H54 (cell line): ENCODE measurements at places on chromosomes 3 and 15.
A peak's percentile ranks its signal among the peaks of the same experiment; 100 is the strongest.

DNA sequence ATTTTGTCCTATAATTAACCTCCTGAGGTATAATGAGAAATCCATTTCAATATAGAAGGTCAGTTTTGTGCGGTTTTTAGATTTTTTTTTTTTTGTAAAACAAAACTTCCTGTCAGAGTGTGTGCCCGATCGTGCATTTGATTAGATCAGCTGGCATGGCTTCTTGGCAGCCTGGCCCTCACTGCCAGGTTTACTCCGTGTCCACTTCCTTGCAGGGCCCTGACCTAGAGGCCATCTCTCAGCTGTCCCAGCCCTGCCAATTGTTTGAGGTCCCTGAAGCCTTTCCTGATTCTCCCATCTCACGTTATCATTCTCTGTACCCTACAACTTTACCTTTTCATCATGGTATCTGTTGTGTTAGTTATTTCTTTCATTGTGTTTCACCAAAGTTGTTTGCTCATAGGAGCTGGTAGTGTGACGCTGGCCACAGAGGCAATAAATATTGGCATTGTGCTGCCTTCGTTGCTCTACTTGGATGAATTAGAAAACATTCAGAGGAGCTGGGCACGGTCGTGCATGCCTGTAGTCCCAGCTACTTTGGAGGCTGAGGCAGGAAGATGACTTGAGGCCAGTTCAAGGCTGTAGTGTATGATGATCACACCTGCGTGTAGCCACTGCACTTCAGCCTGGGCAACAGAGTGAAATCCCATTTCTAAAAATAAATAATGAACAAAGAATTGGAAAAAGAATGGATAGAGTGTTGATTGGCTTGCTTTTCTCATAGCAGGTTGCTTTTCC lies 202.0 kb downstream of the GHSR start:
- no peak for DNase-seq

- no peak for DNase-seq
Observed at GRCh38 chr3:13214847-13215472, 141.7 kb upstream of the IQSEC1 start.

DNA sequence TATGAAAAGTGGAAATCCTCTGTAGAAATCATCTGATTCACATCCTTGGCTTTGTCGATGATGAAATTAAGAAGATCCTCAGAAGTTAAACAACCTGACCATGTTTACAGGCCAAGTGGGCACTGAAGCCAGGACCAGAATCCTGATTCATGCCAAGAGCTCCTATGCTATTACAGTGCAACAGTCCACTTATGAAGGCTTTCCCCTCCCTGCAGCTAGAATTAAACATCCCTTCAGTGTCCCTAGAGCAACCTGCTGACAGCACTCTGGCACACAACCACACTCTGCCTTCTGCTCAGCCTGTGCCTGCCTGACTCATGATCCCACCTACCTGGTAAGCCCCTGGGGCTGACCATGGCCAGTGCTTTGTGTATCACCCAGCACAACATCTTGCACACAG lies 33.8 kb downstream of the TXNRD3 start:
- peak; percentile 6 for DNase-seq

- no peak for DNase-seq
Observed at GRCh38 chr3:170469151-170470062, 50.7 kb downstream of the CLDN11 start.

DNA sequence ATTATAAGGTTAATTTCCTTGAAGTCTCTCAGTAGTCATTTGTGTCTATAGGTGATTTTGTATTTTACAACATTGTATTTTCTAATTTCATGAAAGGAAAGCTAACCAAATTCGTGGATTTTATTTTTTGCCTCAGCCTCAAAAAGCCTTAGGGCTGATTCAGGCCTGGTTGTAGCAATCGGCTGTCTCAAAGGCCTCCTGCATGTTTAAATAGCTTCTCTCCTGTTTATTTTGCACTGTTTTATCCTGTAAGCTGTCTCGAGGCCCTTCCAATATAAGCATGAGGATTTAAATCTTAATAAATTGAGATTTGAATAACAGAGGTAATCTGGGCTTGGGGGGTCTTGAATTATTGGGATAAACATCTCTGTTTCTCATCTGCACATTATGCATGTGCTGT lies 51.7 kb upstream of the ICE2 start:
- DNase-seq: no peak

DNA sequence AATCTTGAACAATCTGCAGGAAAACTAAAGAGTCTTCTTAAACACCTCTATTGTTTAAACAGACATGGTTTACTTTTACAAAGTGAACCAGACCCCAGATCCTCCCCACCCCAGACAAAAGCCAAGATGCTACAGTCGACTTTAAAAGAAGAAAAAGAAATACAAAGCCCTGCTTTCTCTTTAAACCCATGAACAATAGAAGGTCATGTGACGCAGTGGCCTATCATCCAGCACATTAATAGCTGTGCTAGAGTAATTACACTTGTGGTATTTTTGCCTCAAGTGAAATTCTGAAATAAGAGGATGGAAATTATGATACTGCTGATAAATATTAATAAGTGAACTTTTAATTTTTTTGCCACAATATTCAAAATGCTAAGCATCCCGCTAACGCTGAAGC lies 613.4 kb downstream of the FOXP1 start:
- no peak for DNase-seq

- no peak for DNase-seq
Observed at GRCh38 chr3:50435371-50436113, 67.9 kb downstream of the CACNA2D2 start.

GRCh38 chr3:62905331-62905730 lies 30.1 kb upstream of the CADPS start:
- DNase-seq: no peak

DNA sequence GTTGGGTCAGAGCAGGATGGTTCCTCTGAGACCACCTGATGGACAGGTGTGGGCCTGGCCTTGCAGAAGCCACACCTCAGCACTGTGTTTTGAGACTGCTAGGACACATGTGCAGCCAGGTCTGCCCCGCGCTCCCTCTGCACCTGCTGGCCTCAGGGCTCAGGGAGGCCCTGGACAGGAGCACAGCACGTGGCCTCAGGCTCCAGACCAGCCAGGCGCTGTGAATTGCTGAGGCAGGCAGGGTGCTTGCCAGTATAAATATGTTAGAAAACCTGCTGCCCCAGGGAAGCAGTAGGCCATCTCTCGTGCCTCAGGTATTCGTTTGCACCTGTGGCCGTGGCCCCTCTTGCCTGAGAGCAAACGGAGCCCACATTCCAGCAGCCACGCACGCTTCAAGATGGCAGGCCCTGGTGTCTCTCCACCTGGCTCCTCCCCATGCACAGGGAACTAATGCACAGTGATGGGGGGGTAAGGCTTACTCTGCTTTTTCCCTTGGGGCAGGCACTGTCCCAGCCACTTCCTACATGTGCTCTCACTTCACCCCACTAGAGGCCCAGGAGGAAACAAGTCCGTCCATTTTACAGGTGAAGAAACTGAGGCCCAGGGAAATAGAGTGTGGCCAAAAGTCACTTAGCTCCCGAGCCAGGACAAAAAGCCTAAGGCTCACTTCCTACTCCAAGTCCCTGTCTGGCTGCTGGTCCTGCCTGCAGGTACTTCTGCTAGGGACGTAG lies 20.4 kb downstream of the SEC61A1 start:
- no peak for DNase-seq

DNA sequence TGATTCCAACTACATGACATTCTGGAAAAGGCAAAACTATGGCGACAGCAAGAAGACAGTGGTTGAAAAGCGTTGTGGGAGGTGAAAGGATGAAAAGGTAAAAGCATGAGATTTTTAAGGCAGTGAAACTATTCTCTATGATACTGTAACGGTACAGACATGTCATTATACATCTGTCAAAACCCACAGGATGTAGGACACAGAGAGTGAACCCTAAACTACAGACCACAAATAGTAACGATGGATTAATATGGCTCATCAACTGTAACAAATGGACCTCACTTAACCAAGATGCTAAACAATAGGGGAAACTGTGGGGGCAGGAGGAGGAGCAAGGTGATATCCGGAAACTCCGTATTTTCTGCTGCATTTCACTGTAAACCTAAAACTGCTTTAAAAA lies 39.1 kb downstream of the MYO9A start:
- DNase-seq: no peak

DNA sequence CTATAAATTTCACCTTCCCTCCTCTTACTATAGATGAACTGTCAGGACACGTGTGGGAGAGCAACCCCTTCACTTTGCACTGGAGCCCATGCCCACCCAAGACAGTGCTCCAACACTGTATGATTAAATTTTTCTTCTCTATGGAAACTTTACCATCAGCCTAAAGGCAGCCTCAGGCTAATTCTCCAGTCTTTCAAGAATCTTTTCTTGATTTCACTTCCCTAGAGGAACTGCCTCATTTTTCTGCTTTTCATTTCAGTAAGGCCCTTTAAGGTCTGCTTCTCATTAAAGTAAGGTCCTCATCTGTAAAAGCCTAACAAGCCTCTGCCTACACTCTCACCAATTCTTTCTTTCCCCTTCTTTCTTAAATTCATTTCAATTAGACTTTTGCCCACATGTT lies 137.3 kb downstream of the KCNMB2 start:
- DNase-seq: no peak

DNA sequence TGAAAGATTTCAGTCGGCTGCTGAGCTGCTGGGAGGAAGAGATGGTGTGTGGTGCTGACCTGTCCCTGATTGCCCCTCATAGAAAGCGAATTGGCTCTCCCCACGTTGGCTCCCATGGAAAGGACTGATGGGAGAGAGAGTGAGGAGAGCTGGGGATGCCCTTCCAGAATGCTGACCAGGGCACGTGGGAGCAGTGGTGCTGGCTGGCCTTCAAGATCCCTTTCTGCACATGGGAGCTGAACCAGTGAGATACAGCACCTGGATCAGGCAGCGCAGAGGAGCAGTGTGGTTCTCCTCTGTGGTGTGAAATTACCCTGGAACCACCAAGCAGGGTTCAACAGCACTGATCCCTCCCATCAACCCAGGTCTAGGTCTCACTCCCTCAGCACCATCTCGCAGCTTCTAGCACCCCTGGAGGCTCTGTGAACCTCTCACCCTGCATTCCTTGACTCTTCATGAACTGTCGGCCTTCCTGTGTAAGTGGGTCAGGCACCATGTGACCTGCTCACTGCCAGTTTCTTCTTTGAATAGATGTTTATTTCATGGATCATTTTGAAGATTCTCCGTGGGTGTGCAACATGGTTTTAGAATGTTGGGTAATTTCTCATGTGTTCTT lies 55.7 kb downstream of the CACNA1D start:
- DNase-seq: no peak

DNA sequence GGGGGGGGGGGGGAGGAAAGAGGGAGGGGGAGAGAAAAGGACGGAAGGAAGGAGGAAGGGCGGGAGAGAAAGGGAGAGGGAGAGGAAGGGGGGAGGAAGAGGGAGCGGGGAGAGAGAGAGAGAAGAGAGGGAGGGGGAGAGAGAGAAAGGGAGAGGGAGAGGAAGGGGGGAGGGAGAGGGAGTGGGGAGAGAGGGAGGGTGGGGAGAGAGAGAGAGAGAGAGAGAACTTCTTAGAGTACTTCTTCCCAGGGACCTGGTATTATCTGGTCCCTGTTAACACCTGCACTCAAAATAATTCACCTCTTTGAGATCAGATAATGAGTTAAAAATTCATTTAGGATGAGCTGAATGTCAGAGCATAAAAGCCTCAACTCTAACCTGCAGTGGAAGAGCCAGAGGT lies 1.1 kb downstream of the SEC13 start:
- no peak for DNase-seq

DNA sequence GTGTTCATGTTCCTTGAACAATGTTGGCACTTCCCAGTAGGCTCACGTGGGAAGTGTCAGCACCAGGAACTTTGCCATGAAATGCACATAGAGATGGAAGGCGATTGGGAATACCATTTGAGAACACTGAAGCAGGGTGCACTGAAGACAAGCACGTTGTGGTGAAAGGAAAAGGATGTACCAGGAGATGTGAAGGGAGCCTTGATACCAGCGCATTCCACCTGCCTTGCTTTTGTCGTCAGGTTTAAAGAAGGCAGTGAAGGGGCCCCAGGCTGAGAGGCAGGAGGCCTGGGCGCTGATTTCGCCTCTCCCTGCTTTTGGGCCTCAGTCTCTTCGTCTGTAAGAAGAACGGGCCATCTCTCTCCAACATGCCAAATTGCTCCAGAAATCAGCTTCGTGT lies 194.5 kb upstream of the HES1 start:
- DNase-seq: no peak

- no peak for DNase-seq
Observed at GRCh38 chr3:162507397-162507796, 1010.8 kb downstream of the OTOL1 start.

DNA sequence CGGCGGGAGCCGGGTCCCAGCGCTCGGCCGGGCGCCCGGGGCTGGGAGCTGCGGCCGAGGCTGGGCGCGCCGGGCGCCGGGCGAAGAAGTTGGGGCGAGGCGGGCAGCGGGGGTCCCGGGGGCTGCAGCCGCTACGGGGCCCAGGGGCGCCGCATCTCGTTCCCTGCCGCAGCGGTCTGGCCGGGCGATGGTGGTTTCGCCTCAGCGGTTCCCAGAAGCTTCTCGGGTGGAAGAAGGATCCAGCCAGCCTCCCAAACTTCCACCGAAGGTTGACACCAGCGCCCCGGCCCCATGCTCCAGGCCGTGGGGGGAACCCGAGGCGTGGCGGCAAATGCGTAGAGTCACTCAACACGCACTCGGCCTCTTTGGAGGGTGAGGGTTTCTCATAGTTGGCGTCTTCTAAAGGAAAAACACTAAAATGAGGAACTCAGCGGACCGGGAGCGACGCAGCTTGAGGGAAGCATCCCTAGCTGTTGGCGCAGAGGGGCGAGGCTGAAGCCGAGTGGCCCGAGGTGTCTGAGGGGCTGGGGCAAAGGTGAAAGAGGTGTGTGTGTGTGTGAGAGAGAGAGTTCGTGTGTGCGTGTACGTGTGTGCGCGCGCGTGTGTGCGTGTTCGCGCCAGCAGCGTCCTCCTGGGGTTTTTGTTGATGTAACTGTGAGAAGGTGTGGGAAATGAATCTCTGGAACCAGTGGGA lies 940 bp downstream of the BOC start:
- peak; percentile 39 for DNase-seq

DNA sequence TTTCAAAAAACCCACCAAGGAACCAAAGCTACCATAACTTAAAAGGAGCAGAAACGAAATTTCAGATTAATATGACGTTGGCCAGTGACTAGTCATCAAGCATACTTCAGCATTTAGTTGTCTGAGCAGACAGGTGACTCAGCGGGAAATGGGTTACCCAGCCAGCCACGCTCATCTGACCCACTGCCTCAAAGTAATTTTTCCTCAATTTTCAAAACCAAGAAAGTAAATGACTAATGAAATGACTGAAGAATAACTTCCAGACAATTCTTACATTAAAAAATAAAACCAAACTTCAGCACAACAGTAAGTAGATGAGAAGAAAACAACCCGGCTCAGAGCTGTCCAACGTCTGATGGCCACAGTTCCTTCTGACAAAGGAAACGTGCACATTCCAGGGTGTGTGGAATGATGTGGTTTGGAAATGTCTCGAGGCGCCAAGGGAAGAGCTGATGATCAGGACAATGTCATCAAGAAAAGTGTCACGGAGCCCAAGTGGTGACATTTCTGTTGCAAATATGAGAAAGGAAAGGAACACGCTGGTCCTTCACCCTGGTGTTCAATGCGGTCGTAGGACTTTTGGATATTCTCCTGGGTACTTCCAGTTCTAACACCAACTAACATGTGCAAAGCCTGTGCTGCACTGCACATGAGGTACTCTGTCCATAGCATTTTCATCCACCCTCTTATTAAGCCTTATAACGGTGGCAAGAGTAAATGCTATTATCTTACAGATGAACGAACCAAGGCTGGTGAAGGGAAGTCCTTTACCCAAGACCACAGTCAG lies 79.1 kb downstream of the FOXP1 start:
- peak; percentile 56 for DNase-seq

GRCh38 chr3:26647078-26647477 lies 24.5 kb downstream of the LRRC3B start:
- no peak for DNase-seq
